Left kidney (tissue), 8 donors: ENCODE measurements at places on chromosomes 7 and 10. TPM values are rescaled to one million over a fixed set of nuclear protein-coding genes. Genes with fewer than 3 reads are reported as not detected.
A peak's percentile ranks its signal among the peaks of the same experiment; 100 is the strongest.

DNA sequence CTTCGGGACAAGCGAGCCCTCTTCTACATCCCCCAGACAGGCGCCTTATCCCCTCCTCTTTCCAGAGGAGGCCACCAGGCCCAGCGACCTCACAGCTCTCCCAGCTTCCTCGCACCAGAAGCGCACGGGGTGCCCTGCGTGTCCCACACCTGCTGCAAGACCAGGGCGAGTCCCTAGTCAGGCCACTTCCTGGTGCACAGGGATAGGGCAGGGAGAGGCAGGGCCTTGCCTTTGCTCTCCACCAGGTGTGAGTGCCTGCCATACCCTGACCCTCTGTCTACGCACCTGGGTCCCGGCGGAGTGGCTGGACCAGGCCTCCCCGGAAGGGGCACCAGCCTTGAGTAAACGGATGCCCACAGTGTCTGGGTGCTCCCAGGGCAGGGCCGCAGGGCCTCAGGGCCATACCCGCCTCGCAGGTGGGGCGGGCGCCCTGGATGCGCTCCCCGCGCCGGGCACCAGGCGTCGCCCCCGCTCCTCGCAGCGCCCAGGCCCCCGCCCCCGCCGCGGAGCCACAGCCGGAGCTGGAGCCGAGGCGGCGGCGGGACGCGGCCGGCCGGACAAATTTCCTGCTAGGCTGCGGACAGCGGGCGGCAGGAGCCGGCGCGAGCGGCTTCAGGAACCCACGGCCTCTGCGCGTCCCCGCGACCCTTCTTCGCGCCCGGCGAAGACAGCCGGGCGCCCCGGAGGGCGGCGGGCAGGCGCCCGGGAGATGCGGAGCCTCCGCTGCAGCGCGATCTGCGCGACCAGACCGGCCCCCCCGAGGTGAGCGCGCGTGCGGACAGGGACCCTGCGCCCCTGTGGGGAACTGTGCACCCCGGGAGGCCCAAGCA, at the start of gene PTPRE:
Gene PTPRE (plus strand): TSS at position 556 of the 830 bp plus-strand sequence. CDS start 133,779 bp downstream, outside the sequence.
- peak; percentile 60 for DNase-seq

DNA sequence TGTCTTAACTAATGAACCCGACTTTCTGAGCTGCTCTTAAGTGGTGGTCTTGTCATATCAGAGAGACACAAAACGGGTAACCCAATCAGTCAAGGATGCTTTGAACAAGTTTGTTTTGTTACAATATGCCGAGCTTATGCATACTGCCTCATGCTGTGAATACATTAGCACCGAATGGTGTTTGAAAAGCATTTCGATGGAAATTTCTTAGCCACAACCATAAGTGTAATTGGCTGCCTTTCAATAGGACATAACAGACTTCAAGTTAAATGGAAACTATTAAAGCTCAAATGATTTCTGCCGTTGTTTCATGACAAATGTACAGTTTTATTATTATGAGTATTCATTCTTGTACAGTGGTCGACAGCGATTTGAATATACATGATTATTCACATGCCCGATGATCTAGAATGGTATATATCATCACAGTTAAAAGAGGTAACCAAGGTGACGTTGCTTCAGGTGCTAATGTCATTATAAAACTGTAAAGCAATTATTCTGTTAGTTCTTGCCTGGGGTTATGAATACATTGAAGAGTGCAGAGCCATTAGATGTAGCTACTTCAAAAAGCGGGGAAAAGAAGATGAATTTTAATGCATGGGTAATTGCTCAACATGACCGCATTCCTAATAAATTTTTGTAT, 118.8 kb downstream of the EBF3 start:
- DNase-seq = no peak

Gene DMBT1
- polyA plus RNA-seq = 0.05 TPM

Gene GIMAP6
- polyA plus RNA-seq = 13.8 TPM

Gene ACTL6B
- not detected for polyA plus RNA-seq

Gene EVX1
- 0.07 TPM for polyA plus RNA-seq

GRCh38 chr10:12960334-12960898, 41.1 kb downstream of the CCDC3 start:
- peak; percentile 77 for DNase-seq

GRCh38 chr10:130351466-130352290, 215.5 kb downstream of the GLRX3 start:
- DNase-seq = no peak

DNA sequence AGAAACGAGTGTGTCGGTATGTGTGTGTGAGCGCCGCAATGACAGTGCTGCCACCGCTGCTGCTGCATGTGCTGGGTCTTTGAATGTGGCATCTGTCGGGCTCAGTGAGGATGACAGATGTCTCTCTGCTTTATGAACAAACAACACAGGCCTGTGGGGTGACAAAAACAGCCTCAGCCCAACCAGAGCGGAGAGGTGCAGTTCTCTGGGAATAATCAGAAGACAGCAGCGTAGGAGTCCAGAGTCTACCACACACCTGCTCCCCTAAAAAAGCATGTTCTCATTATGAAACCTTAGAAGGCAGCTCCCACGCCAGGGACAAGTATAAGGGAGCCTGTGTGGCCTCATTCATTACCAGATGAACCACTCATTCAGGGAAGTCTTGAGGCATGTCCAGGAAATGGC, 278.3 kb downstream of the KCNMA1 start:
- DNase-seq = no peak

Gene PIP
- polyA plus RNA-seq = not detected

GRCh38 chr10:104318326-104318725, 19.9 kb downstream of the ITPRIP start:
- DNase-seq = no peak

- no peak for DNase-seq
Measured at GRCh38 chr10:10313149-10313835, 704.4 kb upstream of the CELF2 start.

GRCh38 chr10:50234486-50234885, 16.8 kb downstream of the ASAH2 start:
- DNase-seq = no peak

Gene TMEM229A
- 0.13 TPM for polyA plus RNA-seq

GRCh38 chr7:8177109-8177933, 84.6 kb downstream of the ICA1 start:
- DNase-seq = no peak

DNA sequence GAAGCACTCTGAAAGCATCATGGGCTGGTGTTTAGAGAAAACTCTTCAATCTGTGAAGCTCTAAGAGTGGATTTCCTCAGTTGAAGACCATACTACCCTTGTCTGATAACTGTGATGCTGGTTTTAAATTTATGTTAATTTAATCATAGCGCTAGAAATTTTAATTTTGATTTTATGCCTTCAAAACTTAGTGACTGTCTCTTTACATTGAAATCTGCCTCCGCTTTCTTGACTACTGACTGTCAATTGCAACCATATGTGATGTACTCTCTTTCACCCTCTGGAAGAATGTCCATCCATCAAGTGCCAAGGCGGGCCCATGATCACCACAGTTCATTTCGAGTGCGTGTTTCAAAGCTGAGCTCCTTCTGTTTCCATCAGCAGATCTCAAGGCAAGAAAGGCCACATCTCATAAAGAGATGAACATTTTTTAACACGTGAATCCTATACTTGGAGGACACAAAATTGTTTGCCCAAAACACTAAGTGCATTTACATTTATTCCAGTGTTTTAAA, 147.1 kb downstream of the ITGA8 start:
- DNase-seq = no peak

Gene STAM
- 36.8 TPM for polyA plus RNA-seq

- no peak for DNase-seq
Measured at GRCh38 chr10:60374836-60375235, 14.8 kb downstream of the ANK3 start.

Gene CALCR
- polyA plus RNA-seq = 1.0 TPM

DNA sequence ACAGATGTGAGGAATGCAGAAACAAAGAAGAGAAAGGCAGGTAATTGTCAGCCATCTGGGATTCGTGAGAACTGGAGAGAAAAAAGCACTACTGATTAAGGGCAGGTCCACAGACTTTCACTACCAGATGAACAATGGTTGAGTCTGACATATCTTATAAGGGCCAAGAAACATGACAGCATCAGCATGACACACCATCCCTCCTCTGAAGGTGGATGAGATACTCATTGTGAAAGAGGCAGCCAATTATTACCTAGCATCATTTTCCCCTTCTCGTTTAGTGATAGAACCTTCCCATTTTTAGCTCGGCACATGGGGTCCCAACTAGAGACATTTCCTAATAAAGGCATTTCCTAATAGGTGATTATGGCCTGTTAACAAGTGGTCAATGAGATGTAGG, 19.2 kb upstream of the MET start:
- no peak for DNase-seq

DNA sequence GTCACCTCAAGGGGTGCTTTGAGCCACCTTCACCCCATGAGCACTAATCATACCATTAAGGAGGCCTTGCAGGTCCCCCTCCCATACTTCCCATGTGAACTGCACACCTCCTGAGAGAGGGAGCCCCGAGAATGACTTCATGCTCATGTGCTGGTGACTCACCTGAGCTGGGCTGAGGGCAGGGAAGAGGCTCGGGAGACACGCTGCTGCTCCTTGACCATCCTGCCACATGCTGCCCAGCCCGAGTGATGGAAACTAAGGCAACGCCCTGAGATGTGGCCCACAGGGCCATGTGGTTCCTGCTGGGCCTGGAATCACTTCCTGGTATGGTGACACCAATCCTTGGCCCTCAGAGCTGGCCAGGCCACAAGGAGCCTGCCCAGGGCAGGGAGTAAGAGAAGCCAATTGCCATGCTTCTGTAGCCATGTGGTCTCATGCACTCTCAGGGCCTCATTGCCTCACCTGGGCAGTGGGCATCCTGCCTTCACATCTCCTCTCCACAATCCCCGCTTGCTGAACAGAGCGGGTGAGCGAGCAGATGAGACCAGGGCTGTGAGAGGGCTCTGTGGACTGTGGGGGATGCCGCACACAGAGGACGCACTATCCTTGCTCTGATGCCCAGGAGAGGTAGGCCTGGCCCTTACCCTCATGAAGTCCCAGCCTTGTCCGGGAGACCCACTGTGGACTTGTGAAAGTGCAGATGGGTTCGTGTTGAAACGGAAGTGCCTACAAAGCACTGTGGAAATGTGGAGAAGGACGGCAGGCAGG, 18.3 kb upstream of the PPIF start:
- no peak for DNase-seq

Gene GIMAP8
- 8.0 TPM for polyA plus RNA-seq

- no peak for DNase-seq
Measured at GRCh38 chr10:3865565-3865964, 80.6 kb upstream of the KLF6 start.

DNA sequence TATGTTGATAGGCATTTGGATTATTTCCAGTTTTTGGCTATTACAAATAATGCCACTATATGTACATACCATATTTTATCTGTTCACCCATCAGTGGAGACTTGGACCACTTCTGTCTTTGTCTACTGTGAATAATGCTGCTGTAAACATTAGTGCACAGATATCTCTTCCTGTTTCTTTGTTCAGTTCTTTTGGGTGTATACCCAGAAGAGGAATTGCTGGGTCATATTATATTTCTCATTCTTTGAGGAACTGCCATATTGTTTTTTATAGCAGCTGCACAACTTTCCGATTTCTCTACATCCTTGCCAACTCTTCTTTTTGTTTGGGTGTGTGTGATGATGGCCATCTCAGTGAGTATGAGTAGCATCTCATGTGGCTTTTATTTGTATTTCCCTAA, 218.0 kb downstream of the LRMDA start:
- DNase-seq = no peak

Gene NCF1
- 1.2 TPM for polyA plus RNA-seq

Gene OR6B1
- polyA plus RNA-seq = not detected

GRCh38 chr7:114108510-114108909, 189.7 kb upstream of the PPP1R3A start:
- DNase-seq = no peak

Gene FBXL13
- polyA plus RNA-seq = 4.3 TPM
